ENCODE measurements at places on chromosomes 16 and 17.

- DNase-seq = no peak
These were observed 24.7 kb downstream of the NTAN1 start for GRCh38 chr16:15031179-15031578.

GRCh38 chr16:46830417-46830901, 521 bp downstream of the C16orf87 start:
- no peak for DNase-seq

DNA sequence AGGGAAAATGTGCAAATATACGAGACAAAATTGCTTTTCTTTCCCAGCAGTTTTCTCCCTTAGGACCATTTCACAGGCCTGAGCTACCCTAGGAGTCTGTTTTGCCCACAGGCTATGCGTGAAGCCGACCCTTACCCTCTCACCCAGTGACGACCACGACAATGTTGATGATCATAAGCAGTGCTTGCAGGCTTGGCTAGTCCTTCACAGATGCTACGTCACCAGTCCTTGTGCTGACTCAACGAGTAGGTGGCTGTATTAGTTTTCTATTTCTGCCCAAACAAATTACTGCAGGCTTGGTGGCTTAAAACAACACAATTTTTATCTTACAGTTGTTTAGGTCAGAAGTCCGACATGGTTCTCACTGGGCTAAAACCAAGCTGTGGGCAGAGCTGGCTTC, 574.6 kb upstream of the HSBP1 start:
- DNase-seq = no peak

DNA sequence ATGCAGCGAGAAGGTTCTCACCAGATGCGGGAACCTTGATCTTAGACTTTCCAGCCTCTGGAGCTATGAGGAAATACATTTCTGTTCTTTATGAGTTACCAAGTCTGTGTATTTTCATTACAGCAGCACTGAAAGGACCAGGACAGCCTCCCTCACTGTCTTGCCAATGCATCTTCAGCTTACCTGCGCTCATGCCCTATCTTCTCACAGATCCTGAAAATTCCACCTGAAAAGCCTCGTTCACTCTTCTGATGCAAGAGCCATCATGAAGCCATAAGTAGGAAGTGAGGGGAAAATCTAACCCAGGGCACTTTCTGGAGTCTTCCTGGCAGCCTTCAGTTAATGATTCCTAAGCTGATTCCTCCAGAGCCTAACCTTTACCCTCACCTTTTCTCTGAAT, 194.0 kb downstream of the SALL1 start:
- DNase-seq = no peak

GRCh38 chr17:71327376-71328059, 793.3 kb upstream of the SOX9 start:
- no peak for DNase-seq

DNA sequence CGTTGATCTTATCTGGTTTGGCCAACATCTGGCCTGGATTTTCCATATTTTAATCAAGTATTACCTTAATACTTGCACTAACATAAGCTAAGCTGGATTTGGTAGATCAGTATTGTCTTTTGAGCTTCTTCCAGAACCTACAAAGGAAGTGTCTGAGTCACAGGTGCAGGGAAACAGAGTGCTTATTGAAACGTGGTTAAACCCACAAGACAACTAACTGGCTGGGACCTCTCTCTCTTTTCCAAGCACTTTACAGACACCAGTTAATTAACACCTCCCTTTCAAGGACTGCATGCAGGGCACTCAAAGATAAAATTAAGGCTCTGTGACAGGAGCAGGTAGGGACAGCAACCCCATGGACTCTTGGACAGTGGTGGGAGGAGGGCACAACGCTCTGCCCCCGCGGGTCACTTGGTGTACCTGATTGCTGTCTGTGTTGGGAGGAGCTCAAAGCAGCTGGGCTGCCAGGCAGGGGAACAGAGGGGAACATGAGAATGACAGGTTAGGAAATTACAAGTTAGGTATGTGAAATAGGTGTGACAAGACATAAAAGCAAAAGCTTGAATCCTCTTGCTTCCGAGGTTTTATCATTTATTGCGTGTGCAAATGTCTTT, 133.7 kb upstream of the MON1B start:
- DNase-seq = no peak

DNA sequence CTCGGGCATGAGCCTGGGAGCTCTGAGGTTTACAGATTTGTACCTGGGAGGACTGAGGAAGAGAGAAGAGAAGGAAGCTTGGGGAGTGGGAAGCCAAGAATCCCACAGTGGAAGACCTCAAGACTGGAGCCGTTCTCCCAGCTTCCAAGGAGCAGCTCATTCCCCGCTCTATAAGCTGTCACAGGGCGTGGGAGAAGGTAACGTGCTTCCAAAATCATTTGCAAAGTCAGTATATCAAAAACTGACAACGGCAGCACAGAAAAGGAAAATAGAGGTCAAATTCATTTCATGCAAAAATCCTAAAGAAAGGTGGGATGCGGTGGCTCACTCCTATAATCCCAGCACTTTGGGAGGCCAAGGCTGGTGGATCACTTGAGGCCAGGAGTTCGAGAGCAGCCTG, 7.8 kb downstream of the PIK3R5 start:
- DNase-seq = no peak

DNA sequence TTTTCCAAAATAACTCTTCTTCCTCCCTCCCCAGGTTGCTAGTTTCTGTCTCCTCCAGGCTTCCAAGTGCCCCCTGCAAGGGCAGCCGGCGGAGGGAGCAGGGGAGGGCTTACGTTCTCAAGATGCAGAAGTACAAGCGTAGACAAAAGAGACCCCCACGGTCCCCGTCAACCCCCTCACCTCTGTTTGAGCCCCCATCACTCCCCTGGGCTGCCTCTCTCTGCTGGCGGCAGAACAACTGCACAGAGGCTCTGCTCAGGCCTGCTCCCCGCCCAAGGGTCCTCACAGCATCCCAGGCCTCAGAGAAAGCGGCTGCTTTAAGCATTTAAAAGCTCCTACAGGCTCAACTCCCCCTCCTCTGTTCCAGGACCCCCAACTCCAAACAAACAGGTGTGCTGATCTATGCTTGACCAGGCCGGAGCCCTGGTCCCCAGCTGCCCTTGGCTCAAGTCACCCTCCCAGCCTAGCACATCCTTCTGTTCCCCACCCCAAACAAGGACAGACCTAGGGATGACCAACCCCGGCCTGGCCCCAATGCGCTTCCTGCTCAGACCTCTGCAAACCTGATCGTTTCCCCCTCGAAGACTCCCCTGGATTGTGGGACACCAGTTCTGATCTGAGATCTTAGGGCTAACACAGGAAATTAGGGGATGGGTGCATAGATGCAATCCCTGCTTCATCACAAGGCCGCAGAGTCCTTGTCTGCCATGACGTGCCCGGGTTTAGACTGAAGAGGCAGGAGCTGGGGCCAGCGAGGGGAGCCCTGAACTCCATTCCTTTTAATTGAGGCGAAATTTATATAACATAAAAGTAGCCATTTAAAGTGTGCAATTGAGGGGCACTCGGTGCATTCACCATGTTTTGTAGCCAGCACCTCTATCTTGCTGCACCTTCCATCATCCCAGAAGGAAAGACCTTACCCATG, 17.2 kb upstream of the RBFOX3 start:
- DNase-seq = no peak

DNA sequence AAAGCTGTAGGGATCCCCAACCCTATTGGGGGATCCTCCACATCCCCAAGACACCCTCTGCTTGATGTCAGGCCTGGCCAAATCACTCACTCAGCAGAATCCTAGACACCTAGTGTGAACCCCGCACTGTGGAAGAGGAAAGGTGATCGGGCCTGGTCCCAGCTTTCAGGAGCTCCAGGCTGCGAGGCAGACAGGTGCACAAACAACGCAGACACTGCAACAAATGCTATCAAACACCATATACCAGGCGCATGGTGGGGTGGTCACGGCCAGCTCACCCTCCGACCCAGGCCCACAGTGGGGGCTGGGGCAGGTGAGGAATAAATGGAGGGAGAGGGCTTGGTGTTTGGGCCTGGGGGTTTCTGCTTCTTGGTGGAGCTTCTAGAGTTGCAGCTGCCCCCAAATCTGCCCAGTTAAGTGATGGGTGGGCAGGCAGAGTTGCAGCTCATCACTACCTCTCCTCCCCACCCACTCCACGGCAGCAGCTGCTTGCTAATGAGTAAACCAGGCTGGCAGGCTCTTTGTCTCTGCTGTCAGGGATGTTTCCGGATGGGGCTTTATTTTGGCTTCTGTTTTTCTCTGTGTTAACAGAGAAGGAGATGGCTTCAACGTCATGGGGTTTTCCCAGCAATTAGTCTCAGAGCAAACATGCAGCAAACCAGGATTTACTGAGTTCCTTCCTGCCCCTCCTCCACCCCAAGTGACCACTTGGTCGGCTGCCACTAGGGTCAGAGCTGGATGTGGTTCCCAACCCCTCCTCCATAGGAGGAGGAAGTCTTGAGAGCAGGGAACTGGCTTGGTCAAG, 46.6 kb downstream of the PECAM1 start:
- DNase-seq = no peak

- DNase-seq = no peak
These were observed 7.8 kb upstream of the MAPK7 start for GRCh38 chr17:19370493-19370960.

- DNase-seq = no peak
These were observed 14.7 kb upstream of the WNT3 start for GRCh38 chr17:46832945-46833839.

- DNase-seq = no peak
These were observed 127.5 kb downstream of the SOCS1 start for GRCh38 chr16:11128211-11129141.

- DNase-seq = no peak
These were observed 4.6 kb downstream of the TSPOAP1 start for GRCh38 chr17:58324056-58324408.

- no peak for DNase-seq
These were observed at the start of gene CHD3 for GRCh38 chr17:7888184-7888920. Gene CHD3 (plus strand): TSS chr17:7888789. CDS start chr17:7889001, 212 bp downstream.

DNA sequence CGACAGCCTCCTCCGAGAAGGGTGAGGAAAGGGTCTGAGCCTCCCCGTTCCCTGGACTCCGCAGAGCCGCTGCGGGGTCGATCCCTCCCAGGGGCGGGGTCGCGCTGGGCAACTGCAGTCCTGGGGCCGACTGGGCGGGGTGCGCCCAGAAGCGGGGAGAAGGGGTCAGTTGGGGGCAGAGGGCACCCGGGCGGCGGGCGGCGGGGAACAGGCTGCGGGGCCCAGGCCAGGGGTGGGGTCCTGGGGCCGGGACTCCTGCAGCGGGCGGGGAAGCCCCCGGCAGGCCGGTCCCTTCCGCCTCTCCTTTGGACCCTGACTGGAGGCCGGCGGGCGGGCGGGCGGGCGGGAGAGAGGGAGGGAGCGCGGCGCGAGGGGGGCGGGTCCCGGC, 352 bp downstream of the GGNBP2 start:
- DNase-seq = no peak

Data from cerebellar nuclear complex (tissue), 1 donor.